HS-27A (cell line): ENCODE measurements at places on chromosomes 6 and 20.

DNA sequence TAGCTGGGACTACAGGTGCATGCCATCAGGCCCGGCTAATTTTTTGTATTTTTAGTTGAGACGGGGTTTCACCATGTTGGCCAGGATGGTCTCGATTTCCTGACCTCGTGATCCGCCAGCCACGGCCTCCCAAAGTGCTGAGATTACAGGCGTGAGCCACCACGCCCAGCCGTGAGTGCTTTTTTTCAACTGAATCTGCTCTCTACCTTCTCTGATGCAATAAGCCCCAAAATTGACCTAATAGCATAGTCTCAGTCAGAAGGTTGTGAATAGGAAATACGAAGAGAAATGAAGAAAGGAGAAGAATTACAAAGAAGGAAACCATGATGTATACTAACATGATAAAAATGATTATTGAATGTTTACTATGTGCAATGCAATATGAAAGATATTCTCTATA is 33.2 kb downstream of the BEND6 start:
- DNase-seq = no peak

DNA sequence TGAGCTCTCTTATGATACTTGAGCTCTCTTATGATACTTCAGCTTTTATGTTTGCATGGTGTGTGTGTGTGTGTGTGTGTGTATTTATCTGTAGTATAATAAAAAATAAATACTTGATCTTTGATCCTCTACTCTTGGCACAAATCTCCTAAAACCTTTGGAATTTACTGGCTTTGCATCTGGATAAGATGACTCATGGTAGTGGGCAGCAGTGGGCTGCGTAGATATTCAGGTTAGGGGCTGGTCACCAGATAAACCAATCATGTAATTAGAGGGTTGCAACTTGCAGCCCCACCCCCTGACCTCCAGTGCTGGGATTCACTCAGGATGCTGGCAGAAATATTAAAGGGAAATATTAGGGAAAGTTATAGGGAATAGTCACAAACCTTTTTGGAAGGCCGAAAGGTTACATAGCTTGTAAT is 151.9 kb upstream of the COL21A1 start:
- DNase-seq = peak; percentile 2

- no peak for DNase-seq
These were observed 152.4 kb upstream of the QKI start for GRCh38 chr6:163262080-163262479.

GRCh38 chr6:133688705-133689492 is 200.0 kb upstream of the TCF21 start:
- no peak for DNase-seq

- DNase-seq = no peak
These were observed 1166.3 kb upstream of the CITED2 start for GRCh38 chr6:140540743-140541142.

DNA sequence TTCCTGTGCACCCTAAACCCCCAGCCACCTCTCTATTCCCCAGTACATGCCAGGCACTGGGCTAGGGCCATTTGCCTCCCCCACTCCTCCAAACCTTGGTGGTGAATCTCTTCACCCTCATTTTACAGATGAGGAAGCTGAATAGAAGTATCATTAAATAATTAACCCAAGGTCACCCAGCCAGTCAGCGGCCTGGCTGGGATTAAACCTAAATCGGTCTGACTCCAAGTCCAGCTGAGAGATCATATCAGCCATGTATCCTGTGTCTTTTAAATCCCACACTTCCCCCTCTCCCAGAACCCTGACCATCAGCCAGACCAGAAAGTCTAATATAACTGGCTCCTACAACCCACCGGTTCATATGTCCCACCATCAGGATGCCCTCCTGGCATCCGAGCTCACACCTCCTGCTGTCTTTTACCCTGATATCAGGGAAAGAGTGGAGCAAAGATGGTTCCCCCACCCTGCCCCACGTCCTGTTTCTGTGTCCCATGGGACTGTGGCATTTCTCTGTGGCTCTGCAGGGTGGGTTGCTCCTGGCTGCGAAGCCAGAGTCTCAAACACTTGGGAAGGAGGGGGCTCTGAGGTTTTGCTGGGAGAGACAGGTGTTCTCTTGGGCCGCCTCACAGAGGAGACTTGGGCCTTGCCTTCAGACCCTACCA is 145.3 kb downstream of the VEGFA start:
- no peak for DNase-seq

GRCh38 chr6:15887491-15888461 is 224.9 kb upstream of the DTNBP1 start:
- no peak for DNase-seq

DNA sequence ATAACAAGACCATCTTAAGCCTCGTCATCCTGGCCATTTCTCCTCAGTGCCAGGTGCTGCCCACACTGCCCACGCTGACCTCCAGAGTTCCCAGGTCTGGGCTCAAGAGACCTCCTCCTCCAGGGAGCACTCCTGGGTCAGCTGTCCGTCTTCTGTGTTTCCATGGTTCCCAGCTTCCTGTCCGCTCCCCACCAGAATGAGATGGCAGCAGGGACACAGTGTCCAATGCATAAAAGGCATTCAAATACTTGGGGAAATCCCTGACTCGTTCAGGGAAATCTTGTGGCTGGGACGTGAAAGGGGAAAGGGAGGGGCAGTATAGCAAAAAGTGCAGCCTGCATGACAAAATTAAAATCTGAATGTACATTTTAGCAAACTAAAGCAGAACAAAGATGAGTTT is 54.3 kb downstream of the SLC23A2 start:
- DNase-seq = no peak

- no peak for DNase-seq
These were observed 77.8 kb upstream of the ZNF184 start for GRCh38 chr6:27550692-27551091.

DNA sequence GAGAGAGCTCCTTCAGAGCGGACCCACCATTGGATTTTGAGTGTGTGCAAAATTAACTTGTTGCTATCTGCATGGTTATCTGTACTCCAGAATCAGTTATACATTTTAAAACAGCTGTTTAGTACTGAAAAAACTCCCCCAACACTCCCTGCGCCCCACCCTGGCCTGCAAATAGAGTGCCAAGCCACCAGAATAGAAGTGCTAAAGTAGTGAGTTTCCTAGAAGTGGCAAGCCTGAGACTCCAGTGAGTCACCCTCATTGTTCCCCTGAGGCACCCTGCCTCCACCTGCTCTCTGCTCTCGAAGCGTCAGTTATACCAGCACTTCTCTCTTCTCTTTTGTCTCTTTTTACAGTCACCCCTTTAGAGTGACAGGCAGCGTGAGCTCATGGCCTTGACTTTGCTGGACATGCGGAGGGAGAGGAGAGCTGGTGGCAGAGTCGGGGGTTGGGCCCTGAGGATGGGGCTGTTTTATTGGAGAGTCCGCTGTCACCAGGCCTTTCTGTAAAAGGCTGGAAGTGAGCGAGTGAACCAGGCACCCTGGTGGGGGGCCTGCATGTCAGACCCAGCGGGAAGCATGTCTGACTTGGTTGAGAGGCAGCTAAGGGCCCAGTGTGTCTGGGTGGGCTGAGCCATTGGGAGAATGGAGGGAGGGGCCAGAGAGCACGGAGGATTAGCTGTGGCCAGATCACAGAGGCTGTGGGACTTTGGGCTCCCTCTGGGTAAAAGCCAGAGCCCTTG is 10.4 kb downstream of the IGF2R start:
- no peak for DNase-seq

DNA sequence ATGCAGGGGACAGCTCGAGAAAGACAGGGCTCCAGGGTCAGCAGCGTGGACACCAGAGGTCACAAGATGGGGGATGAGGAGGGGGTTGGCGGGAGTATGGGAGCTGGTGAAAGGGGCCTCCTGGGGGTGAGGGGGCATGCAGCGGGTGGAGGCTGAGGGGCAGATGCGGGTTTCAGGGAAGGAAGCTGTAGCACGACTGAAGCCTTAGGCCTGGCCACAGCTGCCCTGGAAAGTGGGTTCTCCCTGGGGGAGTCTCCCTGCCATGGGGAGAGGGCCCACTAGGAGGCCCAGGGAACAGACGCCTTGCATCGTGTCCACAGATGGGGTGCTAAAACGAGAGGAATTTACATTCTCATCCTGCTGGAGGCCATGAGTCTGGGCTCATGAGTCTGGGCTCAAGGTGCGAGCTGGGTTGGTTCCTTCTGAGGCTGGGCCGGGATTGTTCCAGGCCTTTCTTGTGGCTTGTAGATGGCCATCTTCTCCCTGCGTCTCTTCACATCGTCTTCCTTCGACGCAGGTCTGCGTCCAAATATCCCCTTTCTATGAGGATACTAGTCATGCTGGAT is 18.0 kb downstream of the APCDD1L start:
- DNase-seq = no peak

GRCh38 chr6:170444056-170444591 is 109.0 kb downstream of the PSMB1 start:
- DNase-seq = no peak

DNA sequence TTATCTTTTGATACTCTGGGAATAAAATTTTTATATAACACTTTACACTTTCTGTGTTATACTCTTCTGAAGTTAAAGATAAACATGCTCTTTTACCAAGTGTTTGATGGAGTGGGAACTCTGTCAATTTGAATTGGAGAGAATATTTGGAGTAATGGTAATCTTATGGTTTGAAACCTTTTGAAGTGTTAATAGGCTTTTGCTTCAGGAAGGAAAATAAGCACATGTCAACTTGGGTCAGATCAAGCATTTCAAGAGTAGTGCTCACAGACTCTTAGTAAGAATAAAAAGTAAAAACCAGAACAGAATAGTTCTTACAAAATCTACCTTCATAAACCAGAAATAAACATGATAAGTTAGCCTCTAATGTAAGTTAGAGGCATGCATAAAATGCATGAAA is 24.4 kb upstream of the IRAK1BP1 start:
- no peak for DNase-seq

- DNase-seq = no peak
These were observed 43.1 kb upstream of the IL20RA start for GRCh38 chr6:137087902-137088301.

DNA sequence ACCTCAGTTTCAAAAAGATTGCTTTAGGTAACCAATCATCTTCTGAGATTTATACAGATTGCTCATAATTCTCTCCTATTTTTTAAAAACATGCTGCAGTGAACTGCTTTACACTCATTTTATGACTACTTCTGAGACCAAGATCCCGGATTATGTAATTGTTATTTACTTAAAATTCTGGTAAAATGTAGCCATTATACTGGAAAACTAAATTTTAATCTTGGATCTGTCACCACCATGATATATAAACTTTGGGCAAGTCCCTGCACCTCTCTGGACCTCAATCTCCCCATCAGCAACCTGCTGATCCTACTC is 477 bp upstream of the PROCR start:
- DNase-seq = no peak

GRCh38 chr20:18694071-18694470 is 106.2 kb downstream of the DTD1 start:
- DNase-seq = no peak

DNA sequence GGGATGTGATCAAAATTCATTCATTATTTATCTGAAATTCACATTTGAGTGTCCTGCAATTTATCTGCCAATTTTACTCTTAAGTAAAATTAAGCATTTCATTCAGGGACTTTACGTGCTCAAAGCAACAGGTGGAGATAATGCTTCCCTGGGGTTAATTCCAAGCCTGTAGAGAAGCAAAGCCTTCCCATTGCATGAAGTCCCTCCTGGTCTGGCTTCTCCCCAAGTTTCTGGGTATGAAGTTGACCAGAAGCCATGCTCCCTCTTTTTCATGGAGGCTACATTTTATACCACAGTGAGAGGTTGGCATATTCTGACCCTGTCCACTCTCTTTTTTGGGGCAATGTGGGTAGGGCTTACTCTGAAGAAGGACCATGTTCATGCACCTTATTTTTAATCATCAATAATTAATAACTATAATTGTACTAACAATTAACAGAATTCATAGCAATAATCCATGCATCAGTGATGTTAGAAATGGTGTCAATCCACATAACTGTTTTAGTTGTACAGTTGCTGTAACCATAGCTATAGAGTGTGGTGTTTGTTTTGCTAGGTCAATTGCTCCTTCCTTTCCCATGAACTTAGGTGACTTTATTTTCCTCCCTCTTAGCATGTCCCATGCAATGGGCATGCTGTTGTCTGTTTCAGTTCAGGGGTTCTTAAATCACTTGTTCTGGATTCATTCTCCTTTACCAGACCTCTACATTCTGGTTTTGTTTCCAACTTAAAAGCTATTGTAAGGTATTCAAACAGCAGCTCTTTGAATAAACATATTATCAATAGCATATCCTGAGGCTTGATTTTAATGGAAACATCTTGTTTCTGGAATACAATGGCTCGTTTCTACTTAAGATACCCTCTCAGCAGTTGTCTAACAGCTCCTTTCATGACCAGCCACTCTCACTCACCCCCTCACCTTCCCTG is 1.5 kb downstream of the LAMA4 start:
- no peak for DNase-seq

DNA sequence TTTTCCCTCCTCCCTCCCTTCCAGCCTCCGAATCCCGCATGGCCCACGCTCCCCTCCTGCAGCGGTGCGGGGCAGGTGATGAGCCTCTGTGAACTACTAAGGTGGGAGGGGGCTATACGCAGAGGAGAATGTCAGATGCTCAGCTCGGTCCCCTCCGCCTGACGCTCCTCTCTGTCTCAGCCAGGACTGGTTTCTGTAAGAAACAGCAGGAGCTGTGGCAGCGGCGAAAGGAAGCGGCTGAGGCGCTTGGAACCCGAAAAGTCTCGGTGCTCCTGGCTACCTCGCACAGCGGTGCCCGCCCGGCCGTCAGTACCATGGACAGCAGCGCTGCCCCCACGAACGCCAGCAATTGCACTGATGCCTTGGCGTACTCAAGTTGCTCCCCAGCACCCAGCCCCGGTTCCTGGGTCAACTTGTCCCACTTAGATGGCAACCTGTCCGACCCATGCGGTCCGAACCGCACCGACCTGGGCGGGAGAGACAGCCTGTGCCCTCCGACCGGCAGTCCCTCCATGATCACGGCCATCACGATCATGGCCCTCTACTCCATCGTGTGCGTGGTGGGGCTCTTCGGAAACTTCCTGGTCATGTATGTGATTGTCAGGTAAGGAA is at the start of gene OPRM1:
Gene OPRM1 (plus strand): TSS at position 10 of the 612 bp plus-strand sequence. CDS start 305 bp downstream, at position 315.
- no peak for DNase-seq
